Fibroblast of lung (primary cell): ENCODE measurements at places on chromosomes 12 and 14.

DNA sequence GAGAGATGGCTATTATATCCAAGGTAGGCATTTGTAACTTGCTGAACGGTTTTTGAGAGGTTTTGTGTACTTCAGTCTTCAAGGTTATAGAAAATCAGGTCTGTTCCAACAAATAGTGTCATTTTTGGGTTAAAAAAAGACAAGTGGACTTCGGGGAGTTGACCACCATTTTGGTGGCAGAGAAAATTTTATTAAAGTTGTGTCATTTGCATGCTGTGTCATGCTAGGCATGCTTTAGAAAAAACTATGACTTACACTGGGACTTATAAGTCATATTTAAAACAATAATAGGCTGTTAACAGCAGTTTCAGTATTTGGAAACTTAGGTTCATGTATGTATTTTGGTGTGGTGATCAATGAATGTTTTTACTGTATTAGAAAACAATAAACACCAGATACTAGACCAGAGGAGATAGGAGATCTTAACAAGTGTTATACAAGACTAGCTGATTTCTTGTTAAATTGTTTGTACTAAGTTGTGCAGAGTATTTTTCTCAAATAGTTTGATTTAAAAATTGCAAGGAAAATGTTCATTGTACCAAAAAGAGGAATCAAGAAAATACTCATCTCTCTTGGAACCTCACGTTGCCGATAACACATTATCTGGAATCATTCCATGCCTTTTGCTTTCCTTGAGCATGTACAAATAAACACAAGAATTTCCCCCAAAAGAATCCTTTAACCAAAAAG, 1.4 kb downstream of the RAN start:
- peak overlapping the region; percentile 87 for H3K27ac ChIP-seq
- H3K36me3 ChIP-seq, result peaks cover 15% of the 10 kb centered on the region

- no peaks in the 10 kb centered on the region for H3K4me1 ChIP-seq
- H3K36me3 ChIP-seq, result no peaks in the 10 kb centered on the region
- DNase-seq, result no peak
- no peak overlapping the region for H3K4me3 ChIP-seq
- no peaks in the 10 kb centered on the region for H3K27me3 ChIP-seq
- no peak overlapping the region for H3K27ac ChIP-seq
Measured at GRCh38 chr14:81613341-81614045, 79.8 kb upstream of the SEL1L start.

- no peaks in the 10 kb centered on the region for H3K36me3 ChIP-seq
- no peak overlapping the region for H3K27ac ChIP-seq
- H3K4me3 ChIP-seq, result no peak overlapping the region
- DNase-seq, result no peak
Measured at GRCh38 chr12:96874211-96874610, 32.8 kb upstream of the NEDD1 start.

DNA sequence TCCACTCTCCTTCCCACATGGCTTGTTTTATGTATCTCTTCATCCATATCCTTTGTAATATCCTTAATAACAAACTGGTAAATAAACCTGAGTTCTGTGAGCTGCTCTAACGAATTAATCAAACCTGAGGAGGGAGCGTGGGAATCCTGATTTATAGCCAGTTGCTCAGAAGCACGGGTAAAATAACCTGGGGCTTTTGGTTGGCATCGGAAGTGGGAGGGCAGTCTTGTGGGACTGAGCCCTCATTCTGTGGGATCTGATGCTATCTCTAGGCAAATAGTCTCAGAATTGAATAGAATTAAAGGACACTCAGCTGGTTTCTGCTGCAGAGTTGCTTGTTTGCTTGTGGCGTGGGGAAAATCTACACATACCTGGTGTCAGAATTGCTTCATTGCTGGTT, 17.5 kb upstream of the LDHB start:
- no peaks in the 10 kb centered on the region for H3K36me3 ChIP-seq
- no peaks in the 10 kb centered on the region for H3K4me1 ChIP-seq
- H3K27me3 ChIP-seq, result peaks cover 9% of the 10 kb centered on the region
- H3K27ac ChIP-seq, result no peak overlapping the region
- DNase-seq, result no peak
- H3K4me3 ChIP-seq, result no peak overlapping the region

DNA sequence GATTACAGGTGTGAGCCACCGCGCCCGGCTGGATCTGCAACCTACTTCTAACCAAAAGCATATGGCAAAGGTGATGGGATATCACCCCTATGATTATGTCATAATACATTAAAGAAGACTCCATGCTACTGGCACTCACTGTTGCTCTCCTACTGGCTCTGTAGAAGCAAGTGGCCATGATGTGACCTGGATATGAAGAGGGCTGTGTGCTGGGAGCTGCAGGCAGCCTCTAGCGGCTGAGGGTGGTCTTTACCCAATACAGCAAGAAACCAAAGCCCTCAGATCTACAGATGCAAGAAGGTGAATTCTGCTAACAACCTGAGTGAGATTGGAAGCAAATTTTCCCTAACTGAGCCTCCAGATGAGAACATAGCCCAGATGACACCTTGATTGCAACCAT, 34.2 kb upstream of the TRIM9 start:
- H3K27ac ChIP-seq, result no peak overlapping the region
- H3K36me3 ChIP-seq, result no peaks in the 10 kb centered on the region
- peaks cover 5% of the 10 kb centered on the region for H3K27me3 ChIP-seq
- no peaks in the 10 kb centered on the region for H3K4me1 ChIP-seq

DNA sequence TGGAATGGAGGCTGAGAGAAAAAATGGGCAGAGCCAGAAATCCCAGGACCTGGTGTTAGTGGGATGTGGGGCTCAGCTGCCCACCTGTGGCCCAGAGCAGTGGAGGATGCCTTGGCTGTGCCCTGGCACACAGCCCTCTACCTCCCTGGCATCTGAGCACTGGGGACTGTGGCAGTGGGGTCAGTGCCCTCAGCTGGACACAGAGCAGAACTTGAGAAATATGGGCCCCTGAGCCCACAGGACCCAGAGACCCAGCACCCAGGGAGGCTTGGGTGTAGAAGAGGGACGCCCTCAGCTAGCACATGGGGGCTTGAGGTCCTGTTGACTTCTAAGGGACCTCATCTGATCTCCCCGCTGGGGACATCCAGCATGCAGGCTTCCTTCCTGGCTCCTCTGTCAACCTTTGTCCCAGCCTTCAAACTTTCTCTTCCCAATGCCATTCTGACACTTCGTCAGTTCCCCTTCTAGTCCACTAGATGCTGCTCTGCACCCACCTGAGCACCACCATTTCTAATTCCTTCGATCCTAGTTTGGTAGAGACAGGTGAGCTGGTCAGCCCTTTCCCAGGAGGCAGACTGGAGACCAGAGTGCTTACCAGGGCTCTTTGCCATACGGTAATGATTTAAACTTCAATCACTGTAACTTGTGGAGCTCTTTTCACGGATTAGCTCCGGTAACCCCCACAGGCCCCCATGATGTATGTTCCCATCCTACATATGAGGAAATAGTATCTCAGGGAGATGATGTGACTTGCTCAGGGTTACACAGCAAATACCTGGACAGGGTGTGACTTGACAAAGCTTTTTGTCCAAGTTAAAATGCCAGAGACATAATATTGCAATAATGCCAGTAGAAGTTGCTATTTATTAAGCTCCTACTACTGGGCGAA, 143.7 kb downstream of the ASCL4 start:
- no peaks in the 10 kb centered on the region for H3K36me3 ChIP-seq
- H3K27ac ChIP-seq, result no peak overlapping the region
- no peaks in the 10 kb centered on the region for H3K4me1 ChIP-seq
- DNase-seq, result peak; percentile 4
- H3K4me3 ChIP-seq, result no peak overlapping the region

GRCh38 chr14:98477935-98478334, 794.1 kb downstream of the BCL11B start:
- DNase-seq, result peak; percentile 15
- no peaks in the 10 kb centered on the region for H3K36me3 ChIP-seq
- no peak overlapping the region for H3K4me3 ChIP-seq
- no peaks in the 10 kb centered on the region for H3K27me3 ChIP-seq
- no peaks in the 10 kb centered on the region for H3K4me1 ChIP-seq
- no peak overlapping the region for H3K27ac ChIP-seq

- H3K4me1 ChIP-seq, result no peaks in the 10 kb centered on the region
- H3K4me3 ChIP-seq, result no peak overlapping the region
- H3K27ac ChIP-seq, result no peak overlapping the region
- H3K27me3 ChIP-seq, result no peaks in the 10 kb centered on the region
- no peak for DNase-seq
- no peaks in the 10 kb centered on the region for H3K36me3 ChIP-seq
Measured at GRCh38 chr12:101097829-101098580, 112.0 kb downstream of the SLC5A8 start.

GRCh38 chr12:2225696-2226095, 172.9 kb downstream of the CACNA1C start:
- DNase-seq, result no peak
- H3K27ac ChIP-seq, result no peak overlapping the region
- no peaks in the 10 kb centered on the region for H3K27me3 ChIP-seq
- no peaks in the 10 kb centered on the region for H3K36me3 ChIP-seq
- no peaks in the 10 kb centered on the region for H3K4me1 ChIP-seq

DNA sequence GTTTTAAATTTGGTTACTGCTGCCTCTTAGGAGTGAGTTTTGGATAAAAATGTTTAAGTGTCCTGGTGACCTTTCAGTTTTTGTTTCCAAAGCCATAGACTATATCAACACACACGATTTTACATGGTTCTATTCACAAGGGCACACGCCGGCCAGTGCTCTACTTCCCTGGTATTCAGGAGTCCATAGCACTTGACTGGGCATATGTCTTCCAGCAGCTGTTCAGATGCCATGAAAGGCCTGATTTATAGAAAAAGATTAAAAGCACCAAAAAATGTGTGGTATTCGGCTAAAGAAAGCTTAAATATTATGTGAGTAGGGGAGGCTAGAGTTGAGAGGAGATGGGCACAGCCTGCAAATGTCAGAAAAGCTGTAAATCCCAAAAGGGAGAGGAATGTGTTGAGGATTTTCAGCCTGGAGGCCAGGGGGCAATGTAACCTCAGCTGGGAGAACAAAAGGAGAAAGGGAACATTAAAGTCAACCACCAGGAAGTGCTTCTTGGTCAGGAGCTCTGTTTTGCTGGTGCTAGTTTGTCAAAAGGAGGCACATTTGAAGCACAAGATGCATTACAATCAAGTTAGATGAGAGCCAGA, 478.4 kb downstream of the RAD51B start:
- no peaks in the 10 kb centered on the region for H3K27me3 ChIP-seq
- H3K4me3 ChIP-seq, result no peak overlapping the region

- no peaks in the 10 kb centered on the region for H3K4me1 ChIP-seq
- no peak for DNase-seq
- no peaks in the 10 kb centered on the region for H3K27me3 ChIP-seq
- H3K27ac ChIP-seq, result no peak overlapping the region
Measured at GRCh38 chr12:89702503-89702902, 6.1 kb downstream of the ATP2B1 start.

DNA sequence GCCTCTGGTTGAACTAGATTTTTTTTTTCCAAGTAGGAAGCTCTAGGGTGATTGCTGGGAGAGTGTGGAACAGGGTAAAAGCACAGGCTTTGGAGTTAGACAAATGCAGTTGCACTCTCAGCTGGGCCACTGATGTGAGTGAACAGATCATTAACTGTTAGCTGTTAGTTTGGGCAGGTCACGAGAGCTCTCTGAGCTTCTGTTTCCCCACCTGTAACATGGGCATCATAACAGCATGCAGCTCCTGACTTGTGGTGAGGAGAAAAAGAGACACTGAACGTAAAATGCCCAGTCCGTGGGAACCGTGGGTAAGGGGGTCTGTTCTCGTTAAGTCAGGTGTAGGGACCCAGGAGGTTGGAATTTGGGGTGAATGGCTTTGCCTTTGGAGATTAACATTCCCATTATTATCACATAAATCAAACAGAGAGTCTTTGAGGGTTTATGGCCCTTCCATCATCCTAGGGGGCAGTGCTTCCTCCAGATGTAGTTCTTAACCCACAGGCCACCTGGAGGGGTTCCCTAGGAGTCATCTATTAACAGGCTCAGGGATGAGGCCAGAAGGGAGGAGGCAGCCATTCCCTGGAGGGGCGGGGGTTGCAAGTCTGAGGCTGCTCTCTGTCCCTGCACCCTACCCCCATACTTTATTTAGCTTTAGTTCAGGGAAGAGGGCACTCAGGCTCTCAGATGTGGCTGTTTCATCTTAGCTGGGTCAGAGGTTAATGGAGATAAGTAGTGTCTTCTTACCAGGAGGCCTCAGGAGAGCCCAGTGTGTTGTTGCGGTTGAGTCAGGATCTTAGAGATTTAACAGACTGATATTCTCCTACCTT, 135.2 kb downstream of the DACT1 start:
- no peak overlapping the region for H3K27ac ChIP-seq
- H3K4me1 ChIP-seq, result peaks cover 2% of the 10 kb centered on the region
- H3K4me3 ChIP-seq, result no peak overlapping the region
- DNase-seq, result peak; percentile 27
- no peaks in the 10 kb centered on the region for H3K36me3 ChIP-seq
- no peaks in the 10 kb centered on the region for H3K27me3 ChIP-seq

- H3K4me1 ChIP-seq, result peaks cover 2% of the 10 kb centered on the region
- DNase-seq, result no peak
- H3K36me3 ChIP-seq, result no peaks in the 10 kb centered on the region
- peak overlapping the region; percentile 93 for H3K4me3 ChIP-seq
- no peaks in the 10 kb centered on the region for H3K27me3 ChIP-seq
- H3K27ac ChIP-seq, result peak overlapping the region; percentile 99
Measured at GRCh38 chr12:123363740-123364531, 711 bp downstream of the SBNO1 start.

DNA sequence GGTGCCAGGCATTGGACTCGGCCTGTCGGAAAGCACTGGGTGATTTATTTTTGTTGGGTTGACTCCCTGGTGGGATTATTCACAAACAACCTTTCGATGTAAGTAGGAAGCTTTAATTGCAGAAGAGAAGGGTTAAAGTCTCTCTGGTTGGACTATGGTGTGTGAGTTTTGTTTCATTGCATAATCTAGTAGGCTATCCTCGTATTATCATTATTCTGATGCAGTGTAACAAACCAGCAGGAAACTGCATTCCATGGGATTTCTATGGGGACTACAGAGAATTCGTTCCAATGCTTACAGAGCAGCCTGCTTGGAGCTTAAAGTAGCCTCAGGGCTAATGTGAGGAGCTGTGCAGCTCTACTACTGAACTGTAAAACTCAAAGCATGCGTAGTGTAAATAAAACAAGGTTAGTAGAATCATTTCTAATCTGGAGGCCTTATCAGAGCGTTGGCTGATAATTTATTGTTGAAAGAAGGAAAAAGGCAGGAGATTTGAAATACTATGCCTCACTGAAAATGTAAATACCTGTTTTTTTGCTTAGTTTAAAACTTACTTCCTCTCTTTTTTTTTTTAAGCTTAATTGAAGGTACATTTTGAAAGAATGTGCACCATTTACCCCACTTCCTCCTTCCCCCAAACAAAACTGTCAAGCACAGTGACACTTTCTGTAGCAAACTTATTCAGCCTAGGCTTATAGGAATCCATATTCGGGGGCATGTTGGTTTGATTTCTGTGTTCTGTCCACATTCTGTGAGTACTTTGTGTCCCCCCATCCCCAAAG, 226.7 kb downstream of the NPAS3 start:
- no peak overlapping the region for H3K4me3 ChIP-seq
- DNase-seq, result no peak
- H3K36me3 ChIP-seq, result no peaks in the 10 kb centered on the region
- no peak overlapping the region for H3K27ac ChIP-seq
